ENCODE measurements at places on chromosomes 3 and 15.

DNA sequence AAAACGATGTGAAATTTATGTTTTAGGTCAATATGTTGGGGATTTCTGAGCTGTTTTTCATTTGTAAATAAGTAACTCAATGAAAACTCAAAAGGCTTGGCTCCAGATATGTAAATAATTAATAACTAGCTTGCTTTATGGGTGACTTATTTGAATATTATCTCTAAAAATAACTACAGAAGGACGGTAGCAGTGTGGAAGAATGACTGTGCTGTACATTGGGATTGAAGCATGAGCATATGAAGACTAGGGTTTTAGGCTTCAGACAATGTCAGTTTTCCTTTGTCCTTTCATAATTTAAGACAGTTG lies 343.9 kb downstream of the GRM7 start:
- DNase-seq, result no peak

- DNase-seq, result no peak
Observed at GRCh38 chr15:76177491-76178040, 117.8 kb downstream of the TMEM266 start.

DNA sequence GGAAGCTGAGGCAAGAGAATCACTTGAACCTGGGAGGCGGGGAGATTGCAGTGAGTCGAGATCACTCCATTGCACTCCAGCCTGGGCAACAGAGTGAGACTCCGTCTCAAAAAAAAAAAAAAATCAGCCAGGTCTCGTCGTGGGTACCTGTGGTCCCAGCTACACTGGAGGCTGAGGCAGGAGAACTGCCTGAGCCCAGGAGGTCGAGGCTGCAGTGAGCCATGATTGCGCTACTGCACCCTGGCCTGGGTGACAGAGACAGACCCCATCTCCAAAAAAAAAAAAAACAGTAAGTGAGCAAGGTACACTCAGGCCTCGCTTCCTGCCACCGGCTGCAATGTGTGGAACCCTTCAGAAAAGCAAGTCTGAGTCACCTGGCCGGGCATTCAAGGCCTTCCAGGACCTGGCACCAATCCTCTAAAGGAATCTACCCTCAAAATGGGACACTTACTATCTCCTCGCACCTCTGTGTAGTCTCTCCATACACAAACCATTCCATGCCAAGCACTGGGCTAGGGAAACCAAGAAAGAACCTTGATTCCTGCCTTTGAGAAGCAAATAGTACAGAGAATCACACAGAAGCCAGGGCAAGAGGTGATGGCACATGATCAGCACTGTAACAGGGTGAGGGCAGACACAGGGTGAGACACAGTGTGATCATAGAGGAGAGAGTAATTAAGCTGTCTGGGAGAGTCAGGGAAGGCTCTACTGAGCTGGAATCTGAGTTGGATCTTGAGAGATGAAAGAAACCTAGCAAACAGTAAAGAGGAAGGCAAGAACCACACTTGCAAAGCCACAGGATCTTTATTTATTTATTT lies 9.7 kb downstream of the SCAMP2 start:
- DNase-seq, result no peak

- no peak for DNase-seq
Observed at GRCh38 chr15:84595660-84596059, 5.1 kb upstream of the ZSCAN2 start.

DNA sequence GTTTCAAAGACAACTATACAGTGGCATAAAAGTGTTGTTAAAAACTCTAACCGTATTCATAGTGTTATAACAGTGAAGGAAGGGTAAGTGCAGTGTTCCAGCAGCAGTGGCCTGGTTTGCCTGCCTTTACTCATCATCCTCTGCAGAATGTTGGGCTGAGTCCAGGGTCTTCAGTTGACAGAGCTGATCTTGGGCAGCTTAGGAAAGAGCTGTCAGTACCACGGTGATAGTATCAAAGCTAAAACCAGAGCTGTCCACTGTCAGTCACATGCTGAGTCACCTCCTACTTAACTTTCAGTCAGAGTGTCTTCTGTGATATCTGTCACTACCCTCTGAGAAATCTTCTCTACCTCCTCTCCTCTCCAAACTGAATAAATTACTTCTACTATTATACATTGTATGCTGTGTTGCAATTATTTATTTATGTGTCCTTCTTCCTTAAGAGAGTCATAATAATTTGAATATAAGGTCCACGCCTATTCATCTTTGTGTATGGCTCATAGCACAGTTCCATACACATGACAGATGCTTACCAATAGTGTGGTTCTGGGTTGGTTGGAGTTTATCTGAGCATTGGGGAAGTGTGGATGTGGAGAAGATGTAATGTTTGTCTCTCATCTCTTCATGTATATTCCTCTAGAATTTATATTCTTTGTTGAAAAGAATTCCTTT lies 242.1 kb downstream of the ZIC1 start:
- DNase-seq, result no peak

DNA sequence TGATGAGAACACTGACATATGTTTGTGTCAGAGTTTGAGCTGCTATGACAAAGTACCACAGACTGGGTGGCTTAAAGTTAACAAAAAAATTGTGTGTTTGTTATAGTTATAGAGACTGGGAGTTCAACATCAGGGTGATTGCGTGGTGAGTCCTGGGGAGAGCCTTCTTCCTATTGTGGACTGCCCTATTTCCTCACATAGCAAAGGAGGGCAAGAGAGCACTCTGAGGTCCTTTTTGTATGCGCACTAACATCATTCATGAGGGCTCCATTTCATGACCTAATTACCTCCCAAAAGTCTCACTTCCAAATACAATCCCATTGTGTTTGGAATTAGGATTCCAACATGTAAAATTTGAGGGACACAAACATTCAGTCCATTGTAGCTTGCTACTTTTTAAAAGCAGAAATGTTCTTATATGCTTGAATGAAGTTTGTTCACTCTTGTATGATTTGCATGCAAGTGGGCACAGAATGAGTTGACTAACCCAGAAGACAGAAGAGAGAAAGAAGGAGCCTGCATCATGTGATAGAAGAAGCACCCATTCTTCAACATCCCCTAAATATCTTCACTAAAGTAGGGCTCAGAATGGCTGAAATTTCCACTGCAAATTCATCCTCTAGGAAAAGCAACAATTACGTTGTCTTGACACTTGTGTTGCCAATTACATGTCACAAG lies 18.9 kb upstream of the ALCAM start:
- DNase-seq, result no peak

All from CD4-positive, alpha-beta T cell treated with Interleukin-10 for 1 hour (primary cell).